Activated B cell treated with CpG ODN at 0.5 μM for 24 hours (primary cell): ENCODE measurements at places on chromosomes 3 and 15. TPM values are rescaled to one million over a fixed set of nuclear protein-coding genes. Genes with fewer than 3 reads are reported as not detected.

PIGZ gene
- total RNA-seq = 1.8 and 2.0 TPM in 2 replicates

HYAL1 gene
- total RNA-seq = 0.47 and 0.73 TPM in 2 replicates

MITF gene
- total RNA-seq = 0.32 TPM in 1 of 2 replicates, not detected in the other

SLC2A2 gene
- total RNA-seq = not detected in 2 replicates

CISH gene
- total RNA-seq = 2.9 and 3.2 TPM in 2 replicates

ROBO2 gene
- total RNA-seq = not detected in 2 replicates

GCSAM gene
- 16.0 and 17.3 TPM in 2 replicates for total RNA-seq

GOLGA8T gene
- total RNA-seq = not detected in 2 replicates

DNA sequence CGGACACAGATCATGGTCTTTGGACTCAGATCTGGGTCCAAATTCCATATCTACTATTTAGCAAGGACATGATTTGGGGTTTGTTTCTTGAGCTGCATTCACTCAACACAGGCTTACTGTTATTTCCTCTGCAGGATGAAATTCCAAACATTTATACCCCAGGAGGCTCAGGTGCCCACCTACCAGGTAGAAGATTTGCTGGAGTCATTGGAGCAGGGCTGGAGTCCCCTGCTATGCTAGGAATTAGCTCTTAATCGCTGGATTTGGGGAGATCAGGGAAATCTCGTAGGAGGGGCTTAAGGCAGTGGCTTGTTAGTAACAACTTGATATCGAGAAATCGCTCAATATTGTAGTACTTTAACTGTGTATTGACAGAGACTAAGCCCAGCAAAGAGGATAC, 193.0 kb downstream of the IL20RB start:
- no peaks in the 10 kb centered on the region for H3K4me1 ChIP-seq
- H3K27ac ChIP-seq = no peak overlapping the region
- H3K36me3 ChIP-seq = no peaks in the 10 kb centered on the region
- H3K27me3 ChIP-seq = peaks cover 2% of the 10 kb centered on the region

GRCh38 chr3:125194849-125195601, 17.5 kb downstream of the SLC12A8 start:
- DNase-seq = no peak
- no peak overlapping the region for H3K27ac ChIP-seq
- H3K36me3 ChIP-seq = no peaks in the 10 kb centered on the region
- H3K4me1 ChIP-seq = peaks cover 13% of the 10 kb centered on the region
- peaks cover 4% of the 10 kb centered on the region for H3K27me3 ChIP-seq

DNA sequence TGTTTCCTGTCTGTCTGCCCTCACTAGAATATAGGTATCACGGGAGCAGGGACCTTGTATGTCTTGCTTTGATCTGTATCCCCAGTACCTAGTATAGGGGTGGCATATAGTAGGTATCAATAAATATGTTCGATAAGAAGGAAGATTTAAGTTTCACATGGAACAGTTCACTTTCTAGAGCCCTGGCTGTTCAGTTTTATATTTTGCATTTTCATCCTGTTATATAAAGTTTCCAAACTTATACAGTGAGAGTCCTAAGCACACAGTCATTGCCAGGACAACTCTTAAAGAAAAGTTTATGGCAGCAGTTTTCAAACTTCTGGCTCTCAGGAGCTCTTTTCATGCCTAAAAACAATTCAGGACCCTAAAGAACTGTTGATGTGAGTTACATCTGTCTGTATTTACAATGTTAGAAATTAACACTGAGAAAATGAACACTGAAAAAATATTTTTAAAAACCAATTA, 13.4 kb downstream of the ITPR1 start:
- H3K4me3 ChIP-seq = peak overlapping the region; percentile 63
- peak overlapping the region; percentile 87 for H3K27ac ChIP-seq
- no peak for DNase-seq
- no peaks in the 10 kb centered on the region for H3K27me3 ChIP-seq
- H3K4me1 ChIP-seq = peaks cover 98% of the 10 kb centered on the region
- H3K36me3 ChIP-seq = peaks cover 31% of the 10 kb centered on the region

DNA sequence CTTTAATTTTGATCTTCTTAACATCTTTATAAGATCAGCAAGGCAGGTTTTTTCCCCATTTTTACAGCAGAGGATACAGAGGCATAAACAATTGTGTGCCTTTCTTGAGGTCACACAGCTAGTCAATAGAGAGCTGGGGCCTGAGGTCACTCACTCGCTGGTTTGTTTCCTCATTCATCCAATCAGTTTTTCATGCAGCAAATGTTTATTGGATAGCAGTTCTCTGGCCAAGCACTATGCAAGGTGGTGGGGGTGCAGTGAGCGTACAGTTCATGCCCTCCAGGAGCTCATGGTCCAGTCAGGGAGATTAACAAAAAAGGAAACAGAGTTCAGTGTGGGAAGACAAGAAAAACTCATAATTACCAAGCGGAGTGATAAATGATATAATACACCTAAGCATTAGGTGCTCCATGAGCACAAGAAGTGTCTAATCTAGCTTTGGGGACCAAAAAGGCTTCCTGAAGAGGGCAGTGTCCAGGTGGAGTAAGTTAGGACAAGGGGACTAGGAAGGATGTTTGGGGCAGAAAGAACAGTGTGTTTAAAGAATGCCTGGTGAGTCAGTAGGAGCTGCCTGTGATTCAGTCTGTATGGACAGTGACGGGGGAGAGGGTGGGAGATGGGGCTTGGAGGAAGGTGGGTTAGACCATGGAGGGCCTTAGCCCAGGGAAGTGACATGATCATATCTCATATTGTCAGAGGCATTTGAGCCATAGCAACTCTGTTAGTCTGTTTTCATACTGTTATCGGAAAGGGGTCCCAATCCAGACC, 29.3 kb downstream of the MAP2K5 start:
- peaks cover 3% of the 10 kb centered on the region for H3K4me1 ChIP-seq
- H3K4me3 ChIP-seq = no peak overlapping the region
- peaks cover 33% of the 10 kb centered on the region for H3K36me3 ChIP-seq
- no peaks in the 10 kb centered on the region for H3K27me3 ChIP-seq
- no peak for DNase-seq

DNA sequence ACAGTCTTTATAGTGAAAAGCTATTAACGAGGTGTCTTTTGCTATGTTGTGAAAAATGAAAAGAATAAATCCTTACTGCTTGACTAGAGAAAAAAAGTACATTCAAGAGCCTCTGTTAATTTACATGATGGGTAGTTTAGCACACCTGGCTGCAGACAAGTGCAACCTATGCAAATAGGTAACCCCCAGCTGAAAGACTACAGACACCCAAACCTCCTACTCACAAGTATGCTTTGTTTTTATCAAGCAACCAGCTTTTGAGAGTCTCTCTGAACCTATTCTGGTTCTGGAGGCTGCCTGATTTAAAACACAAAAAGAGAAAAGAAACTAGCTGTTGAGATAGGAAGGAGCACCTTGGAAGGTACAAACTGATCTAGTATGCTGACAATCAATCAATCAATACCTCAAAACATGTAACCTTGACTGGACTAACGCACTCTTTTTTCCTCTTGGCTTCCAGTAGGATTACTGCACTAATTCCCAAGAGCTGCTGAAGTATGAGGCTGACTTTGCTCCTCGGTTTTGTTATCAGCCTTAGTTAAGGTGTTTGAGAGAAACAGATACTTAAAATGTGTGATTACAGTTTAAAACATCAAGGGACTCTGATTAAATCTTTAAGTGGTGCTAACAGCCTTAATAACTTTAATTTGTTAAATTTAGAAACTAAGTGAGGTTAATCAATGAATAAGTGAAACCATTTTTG, 63.6 kb downstream of the OSBPL10 start:
- DNase-seq = no peak
- H3K27me3 ChIP-seq = no peaks in the 10 kb centered on the region

DNA sequence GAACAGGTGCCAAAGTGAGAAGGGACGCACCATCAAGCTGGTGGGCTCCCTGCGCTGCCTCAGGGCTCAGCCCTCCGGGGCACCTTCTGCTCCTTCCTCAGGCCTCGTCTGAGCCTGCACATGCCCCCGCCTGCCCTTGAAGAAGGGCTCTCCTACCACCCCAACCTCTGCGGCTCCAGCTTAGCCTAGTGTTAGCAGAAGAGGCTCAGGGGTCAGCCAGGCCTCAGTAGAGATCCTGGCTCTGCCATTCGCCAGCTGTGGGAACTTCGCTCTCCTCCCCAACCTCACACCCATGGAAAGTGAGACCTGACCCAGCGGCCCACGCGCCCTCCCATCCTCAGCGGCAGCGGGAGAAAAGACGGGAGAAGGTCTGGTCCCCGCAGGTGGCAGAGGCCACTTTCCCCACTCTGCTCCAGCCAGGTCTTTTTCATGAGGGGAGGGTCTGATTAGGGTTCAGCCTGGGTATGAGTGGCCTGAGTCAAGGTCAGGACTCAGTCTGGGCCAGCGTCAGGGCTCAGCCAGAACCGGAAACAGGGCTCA, 8.2 kb downstream of the GRIP2 start:
- H3K4me3 ChIP-seq = no peak overlapping the region
- DNase-seq = no peak
- peaks cover 5% of the 10 kb centered on the region for H3K27me3 ChIP-seq
- H3K36me3 ChIP-seq = no peaks in the 10 kb centered on the region
- H3K4me1 ChIP-seq = no peaks in the 10 kb centered on the region
- H3K27ac ChIP-seq = no peak overlapping the region

- no peaks in the 10 kb centered on the region for H3K4me1 ChIP-seq
- H3K27ac ChIP-seq = no peak overlapping the region
- H3K4me3 ChIP-seq = no peak overlapping the region
- peaks cover 20% of the 10 kb centered on the region for H3K27me3 ChIP-seq
- no peak for DNase-seq
Measured at GRCh38 chr3:124699051-124699450, 31.2 kb upstream of the UMPS start.

- H3K36me3 ChIP-seq = no peaks in the 10 kb centered on the region
- H3K4me3 ChIP-seq = no peak overlapping the region
- peaks cover 34% of the 10 kb centered on the region for H3K27me3 ChIP-seq
- no peak for DNase-seq
Measured at GRCh38 chr3:124557433-124558232, 172.6 kb upstream of the UMPS start.

GRCh38 chr3:11187681-11188080, 33.4 kb downstream of the HRH1 start:
- no peak overlapping the region for H3K4me3 ChIP-seq
- H3K27me3 ChIP-seq = peaks cover 4% of the 10 kb centered on the region
- no peak for DNase-seq
- H3K36me3 ChIP-seq = no peaks in the 10 kb centered on the region
- no peak overlapping the region for H3K27ac ChIP-seq
- no peaks in the 10 kb centered on the region for H3K4me1 ChIP-seq

DNA sequence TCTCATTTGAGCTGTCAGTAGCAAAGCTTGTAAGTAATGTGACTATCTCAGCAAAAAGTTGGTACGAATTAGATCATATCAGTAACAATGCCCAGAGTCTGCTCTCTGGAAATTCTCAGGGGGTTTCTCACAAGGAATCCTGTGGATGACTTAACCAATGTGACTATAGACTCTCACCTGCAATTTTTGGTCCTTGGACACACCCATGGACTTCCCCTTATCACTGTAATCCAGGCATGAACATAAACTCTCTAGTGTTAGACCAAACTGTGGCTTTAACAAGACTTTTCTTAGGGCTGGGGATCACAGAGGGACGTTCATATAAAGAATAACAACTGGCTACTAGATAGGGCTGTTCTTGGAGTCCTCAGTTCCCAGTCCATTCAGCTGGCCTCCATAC, 3.9 kb upstream of the ZNF80 start:
- peaks cover 30% of the 10 kb centered on the region for H3K4me1 ChIP-seq
- H3K4me3 ChIP-seq = peak overlapping the region; percentile 13
- no peak for DNase-seq
- no peaks in the 10 kb centered on the region for H3K27me3 ChIP-seq
- peak overlapping the region; percentile 24 for H3K27ac ChIP-seq

DNA sequence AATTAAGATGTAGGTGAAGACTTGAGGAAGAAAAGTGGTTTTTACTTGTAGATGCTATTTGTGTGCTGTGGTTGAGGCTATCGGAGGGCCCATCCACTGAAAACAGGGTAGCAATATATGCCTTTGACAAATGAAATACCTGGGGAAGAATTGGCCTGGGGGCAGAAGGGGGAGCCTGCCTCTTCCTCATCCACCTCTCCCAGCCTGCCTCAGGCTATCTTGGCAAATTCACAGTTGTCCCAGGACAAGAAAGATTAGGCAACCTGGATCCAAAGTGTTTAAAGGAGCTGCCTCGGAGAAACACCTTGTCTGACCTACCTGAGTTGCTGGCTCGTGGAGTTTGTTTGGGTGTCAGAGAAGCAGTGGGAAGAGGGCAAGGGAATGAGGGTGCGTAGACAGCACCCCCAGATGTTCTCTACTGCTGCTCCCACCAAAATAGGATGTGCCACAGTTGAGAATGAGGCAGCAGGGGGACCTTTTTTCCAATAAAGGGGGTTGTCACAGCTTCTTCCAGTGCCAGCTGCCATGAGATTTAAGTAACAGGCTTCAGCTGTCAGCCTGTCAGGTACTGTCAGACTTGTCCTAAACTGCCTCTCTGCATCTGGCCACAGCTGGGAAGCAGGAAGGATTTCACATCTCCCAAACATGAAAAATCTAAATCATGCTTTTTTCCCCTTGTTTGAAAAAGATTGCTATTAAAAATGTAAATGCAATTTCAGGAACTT, 9.2 kb downstream of the PLEKHO2 start:
- H3K27me3 ChIP-seq = no peaks in the 10 kb centered on the region
- H3K27ac ChIP-seq = peak overlapping the region; percentile 44
- no peak for DNase-seq
- no peak overlapping the region for H3K4me3 ChIP-seq

DNA sequence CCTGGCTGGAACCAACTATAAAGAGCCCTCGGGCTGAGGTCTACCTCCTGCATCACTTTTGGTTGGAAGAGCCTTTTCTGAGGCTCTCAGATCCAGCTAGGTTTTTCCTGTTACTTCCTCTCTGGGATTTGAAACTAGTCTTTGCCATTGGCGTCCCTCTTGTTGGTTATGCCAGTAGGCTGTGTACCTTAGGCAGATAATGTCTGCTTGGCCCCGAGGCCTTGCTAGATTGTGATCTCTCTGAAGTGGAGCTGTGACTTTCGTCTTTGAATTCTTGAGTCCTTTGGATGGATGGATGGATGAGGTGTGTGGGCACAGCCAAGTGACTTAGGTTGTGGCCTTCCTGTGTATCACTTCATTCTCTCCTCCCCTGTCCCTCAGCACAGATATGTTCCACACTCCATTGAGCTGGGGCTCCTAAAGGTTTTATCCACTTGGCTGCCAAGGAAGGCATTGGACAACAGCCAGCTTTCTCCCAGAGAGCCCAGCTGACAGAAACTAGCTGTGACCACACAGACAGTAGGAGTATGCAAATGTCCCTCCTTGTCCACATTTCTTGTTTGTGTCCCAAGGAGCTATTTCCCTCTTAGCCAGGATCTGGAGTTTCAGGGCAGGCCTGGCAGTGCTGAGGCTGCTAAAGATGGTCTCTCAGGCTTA, 7.9 kb upstream of the DNAJC17 start:
- DNase-seq = no peak
- peaks cover 43% of the 10 kb centered on the region for H3K36me3 ChIP-seq
- no peak overlapping the region for H3K4me3 ChIP-seq
- H3K27me3 ChIP-seq = no peaks in the 10 kb centered on the region

DNA sequence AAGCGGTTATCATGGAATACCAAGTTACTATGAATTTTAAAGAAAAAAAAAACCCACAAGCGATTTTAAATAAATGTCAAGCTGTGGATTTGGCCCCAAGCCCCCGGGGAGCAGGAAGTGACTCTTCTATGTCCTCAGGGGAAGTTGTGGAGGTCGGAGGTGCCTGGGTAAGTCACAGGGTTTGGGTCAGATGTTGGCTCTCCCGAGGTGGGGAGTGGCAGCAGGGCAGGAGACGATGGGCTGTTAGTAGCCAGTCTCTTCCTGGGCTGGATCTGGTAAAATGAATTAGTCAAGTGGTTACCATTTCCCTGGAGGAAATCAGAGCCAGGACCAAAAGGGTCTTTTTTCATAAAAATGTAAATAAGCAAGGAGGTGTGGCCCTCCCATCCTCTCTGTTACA, 316.7 kb downstream of the TLE3 start:
- no peak for DNase-seq
- H3K4me3 ChIP-seq = no peak overlapping the region
- H3K27ac ChIP-seq = no peak overlapping the region
- peaks cover 12% of the 10 kb centered on the region for H3K4me1 ChIP-seq
- H3K27me3 ChIP-seq = peaks cover 15% of the 10 kb centered on the region
- no peaks in the 10 kb centered on the region for H3K36me3 ChIP-seq
